ENCODE measurements at places on chromosomes 12 and 14.

GRCh38 chr12:123475246-123475703 is 17.3 kb downstream of the SNRNP35 start:
- no peak for DNase-seq

DNA sequence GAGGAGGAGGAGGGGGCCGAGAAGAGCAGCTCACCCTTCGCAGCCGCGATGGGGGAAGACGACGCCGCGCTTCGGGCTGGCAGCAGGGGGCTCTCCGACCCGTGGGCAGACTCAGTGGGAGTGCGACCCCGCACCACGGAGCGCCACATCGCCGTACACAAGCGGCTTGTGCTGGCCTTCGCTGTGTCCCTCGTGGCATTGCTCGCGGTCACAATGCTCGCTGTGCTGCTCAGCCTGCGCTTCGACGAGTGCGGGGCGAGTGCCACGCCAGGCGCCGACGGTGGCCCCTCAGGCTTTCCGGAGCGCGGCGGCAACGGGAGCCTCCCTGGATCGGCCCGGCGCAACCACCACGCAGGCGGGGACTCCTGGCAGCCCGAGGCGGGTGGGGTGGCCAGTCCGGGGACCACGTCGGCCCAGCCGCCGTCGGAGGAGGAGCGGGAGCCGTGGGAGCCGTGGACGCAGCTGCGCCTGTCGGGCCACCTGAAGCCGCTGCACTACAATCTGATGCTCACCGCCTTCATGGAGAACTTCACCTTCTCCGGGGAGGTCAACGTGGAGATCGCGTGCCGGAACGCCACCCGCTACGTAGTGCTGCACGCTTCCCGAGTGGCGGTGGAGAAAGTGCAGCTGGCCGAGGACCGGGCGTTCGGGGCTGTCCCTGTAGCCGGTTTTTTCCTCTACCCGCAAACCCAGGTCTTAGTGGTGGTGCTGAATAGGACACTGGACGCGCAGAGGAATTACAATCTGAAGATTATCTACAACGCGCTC is 745 bp downstream of the TRHDE start:
- no peak for DNase-seq

DNA sequence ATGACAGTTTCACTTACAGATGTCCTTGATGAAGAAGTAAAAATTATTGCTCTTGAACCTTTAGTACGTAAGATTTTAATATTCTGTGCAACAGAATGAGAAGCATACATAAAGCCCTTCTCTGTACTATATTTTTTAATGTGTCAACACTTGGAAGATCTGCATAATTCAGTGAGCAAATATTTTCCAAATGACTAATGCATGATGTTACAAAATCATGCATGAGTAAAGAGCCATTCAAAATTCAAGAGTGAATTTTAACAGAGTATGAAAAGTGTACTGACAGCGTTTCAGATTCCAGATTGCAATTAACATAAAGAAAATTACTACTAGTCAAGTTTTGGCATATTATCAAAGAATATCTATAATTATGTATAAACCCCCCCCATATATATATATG is 101.4 kb upstream of the BBS10 start:
- no peak for DNase-seq

DNA sequence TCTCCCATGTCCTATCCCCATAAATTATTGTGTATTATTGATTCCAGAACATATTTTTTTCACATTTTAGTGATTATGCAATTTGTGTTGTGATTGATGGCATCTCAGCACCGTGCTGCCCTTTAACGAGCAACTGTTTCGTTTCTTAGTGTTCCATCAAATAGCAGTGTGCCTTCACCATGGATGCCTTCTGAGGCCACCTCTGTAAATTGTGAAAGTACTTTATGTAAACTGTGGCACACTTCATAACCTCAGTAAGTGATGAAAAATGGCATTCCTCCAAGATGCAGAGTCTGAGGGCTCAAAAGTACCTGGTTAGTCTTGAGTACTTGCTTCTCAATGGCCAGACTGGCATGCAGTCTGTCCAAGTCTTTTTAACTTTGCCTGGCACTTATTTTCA is 8.2 kb downstream of the CHST11 start:
- no peak for DNase-seq

GRCh38 chr12:117202033-117202432 is 11.8 kb upstream of the FBXO21 start:
- DNase-seq: no peak

GRCh38 chr14:50978888-50979287 is 34.6 kb upstream of the PYGL start:
- DNase-seq: no peak

DNA sequence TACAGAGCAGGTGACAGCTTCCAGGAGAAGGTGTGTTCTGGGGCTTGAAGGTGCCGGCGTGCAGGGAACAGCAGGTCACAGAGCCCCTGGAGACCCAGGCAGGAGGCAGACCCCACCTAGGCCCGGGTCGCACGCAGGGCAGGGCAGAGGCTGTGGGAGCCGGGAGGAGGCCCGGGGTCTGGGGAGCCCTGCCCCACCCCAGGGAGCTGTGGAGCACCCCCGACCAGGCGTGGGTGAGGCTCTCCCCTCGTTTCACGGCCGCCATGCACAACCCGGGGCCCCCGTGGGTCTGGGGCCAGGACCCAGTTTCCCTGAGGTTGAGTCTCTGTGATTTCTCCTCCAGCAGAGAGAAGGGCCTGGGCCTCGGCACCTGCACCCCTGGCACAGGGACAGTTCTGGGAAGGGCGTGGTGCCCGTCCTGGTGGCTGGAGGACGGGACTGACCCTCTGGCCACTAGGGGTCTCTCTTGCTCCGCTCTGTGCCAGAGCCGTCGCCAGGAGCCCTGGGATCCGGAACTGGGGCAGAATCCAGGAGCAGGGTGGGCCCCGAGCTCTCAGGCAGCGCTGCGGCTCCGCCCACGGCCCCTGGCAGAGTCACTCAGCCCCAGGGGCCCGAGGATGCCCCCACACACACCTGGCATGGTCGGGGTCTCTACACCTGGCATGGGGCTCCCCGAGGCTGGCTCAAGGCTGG is 75.2 kb upstream of the FBRSL1 start:
- peak; percentile 36 for DNase-seq

DNA sequence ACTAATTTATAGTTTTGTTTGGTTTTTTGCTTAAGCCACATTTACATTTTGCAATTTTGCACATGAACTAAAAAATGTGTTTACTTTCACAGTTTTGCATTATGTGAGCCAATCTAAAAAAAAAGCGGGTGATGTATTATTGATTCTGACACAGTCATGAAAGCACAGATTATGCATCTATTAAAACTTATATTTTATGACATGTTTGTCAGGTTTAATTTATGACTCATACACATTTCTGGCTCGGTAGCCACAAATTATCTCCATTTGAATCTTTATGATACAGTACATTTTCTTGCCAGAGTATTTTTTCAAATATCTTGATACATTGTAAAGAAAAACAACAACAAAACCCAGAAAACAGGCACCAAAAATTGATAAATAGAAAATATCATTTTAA is 280.4 kb upstream of the GRIP1 start:
- no peak for DNase-seq

DNA sequence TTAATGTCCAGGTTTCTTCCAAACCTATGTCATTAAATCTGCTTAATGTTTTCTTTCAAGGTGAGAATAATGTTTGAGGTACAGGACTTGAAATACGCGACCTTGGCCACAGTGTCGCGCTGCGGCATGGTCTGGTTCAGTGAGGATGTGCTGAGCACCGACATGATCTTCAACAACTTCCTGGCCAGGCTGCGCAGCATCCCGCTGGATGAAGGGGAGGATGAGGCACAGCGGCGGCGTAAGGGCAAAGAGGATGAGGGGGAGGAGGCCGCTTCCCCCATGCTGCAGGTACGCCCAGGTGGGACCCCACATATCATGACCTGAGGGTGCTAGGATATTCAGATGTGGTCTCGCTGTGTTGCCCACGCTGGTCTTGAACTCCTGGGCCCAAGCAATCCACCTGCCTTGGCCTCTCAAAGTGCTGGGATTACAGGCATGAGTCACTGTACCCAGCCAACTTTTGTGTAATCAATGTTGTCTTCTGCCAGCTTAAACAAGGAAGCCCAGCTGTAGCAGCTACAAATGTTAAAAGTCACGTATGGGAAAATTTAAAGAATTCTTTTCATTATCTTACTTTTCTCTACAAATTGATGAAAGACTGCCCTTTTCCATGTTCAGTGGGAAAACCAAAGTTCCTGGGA is 50.8 kb downstream of the DYNC1H1 start:
- no peak for DNase-seq

DNA sequence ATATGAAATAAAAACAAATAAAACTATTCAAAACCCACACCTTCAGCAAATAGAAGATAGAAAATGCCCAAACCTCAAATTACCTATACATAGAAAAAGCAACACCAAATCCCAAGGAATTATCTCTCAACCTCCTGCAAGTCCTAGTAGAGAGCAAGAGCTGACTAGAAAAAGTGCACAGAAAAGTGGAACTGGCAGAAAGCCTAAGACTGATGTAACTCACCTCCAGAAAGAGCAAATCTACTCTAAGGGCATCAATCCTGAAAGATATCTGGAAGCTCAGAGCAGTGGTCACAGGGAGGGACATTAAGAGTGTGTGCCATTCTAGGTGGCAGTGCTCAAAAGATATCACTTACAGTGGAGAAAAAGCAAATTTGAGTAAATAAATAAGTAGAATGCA is 62.1 kb upstream of the PLEKHG7 start:
- no peak for DNase-seq

All from stimulated activated naive CD4-positive, alpha-beta T cell (primary cell).